NCI-H748 treated with DMSO at 0.1 percent for 48 hours (cell line): ENCODE measurements at places on chromosomes 7 and 10.

DNA sequence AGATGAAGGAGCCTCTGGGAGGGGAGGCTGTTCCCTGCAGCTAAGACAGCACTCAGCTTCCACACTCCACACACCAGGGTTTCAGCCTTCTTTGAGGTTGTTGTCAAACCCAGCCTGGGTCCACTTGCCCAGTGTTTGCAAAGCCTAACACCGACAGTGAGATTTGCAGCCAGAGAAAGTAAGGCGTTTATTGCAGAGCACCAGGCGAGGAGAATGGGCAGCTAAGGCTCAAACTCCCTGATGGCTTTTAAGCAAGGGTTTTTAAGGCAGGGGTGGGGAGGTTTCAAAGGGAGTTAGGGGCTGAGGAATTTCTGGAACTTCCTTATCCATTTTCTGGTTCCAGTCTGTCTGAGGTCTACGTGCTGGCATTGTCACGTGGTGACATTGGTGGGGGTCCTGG lies 4.7 kb upstream of the ZNF775 start:
- no peak for DNase-seq

- no peak for DNase-seq
Observed at GRCh38 chr7:27053153-27053552, 42.6 kb downstream of the HOXA1 start.

DNA sequence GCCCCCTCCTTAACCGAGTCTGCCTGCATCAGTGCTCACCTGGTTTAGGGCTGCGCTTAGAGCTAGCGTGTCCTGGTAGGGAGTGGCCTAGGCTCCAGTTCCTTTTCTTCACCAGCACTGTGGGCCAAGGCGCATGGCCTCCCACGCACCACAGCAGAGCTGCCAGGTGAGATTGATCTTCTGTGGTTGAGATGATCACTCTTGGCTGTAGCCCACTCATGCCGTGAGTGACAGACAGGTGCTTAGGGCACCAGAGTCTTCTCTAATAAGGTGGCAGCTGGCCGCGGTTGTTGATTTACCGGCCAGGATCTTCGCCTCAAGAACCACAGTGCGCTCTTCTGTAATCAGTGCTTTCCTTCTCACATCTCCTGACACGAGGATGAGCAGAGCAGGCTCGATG lies 157.2 kb upstream of the INSYN2A start:
- no peak for DNase-seq

DNA sequence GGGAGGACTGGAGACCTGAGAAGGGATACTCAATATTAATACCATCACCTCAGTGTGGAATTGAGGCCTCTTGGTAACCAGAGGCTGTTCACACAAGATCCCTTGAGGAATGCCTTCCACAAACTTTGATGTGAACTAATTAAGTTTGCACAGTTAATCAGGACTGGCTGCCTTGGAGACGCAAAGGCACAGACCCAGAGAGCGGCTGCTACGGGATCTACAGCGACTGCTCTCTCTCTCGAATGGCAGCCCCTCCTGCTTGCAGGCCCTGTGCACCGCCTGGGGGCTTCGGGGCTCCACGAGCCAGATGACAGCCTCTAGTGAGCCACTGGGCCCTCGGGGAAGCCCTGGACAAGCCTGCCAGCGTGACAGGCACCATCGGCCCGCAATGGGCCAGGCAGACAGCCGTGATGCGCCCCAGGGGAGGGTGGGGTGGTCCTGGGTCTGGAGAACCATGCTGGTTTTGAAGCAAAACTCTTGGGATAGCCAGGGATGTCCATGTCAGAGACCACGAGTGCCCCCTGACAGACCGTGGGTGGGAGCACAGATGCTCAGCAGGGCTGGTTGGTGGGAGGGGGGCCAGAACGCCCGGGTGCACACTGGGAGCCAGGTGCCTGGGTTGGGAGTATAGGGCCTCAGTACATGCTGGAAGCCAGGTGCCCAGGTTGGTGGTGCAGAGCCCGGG lies 195.6 kb downstream of the ELFN1 start:
- no peak for DNase-seq

- no peak for DNase-seq
Observed at GRCh38 chr7:151743481-151743983, 133.4 kb downstream of the PRKAG2 start.

- no peak for DNase-seq
Observed at GRCh38 chr10:24685958-24686540, 37.6 kb downstream of the ARHGAP21 start.

- no peak for DNase-seq
Observed at GRCh38 chr10:130301021-130301892, 165.1 kb downstream of the GLRX3 start.

DNA sequence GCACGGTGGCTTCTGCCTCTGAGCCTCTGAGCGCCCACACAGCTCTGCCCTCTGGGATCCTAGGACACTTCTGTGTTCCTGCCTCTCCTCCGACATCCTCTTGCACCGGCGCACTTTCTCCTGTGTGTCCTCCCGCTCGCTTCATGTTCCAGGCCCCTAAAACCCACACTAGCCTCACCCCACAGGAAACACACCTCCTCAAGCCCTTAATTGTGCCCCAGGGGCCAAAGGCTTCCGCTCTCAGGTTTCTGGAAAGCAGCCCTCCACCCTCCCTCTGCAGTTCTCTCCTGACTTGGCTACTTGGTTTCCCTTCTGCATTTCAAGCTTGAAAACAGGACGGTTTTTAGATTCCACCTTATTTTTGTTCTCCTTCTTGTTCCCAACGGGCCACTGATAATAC lies 7.3 kb downstream of the GFRA1 start:
- DNase-seq, result no peak
